Stimulated activated CD4-positive, alpha-beta T cell treated with anti-CD3 and anti-CD28 coated beads, Interleukin-4, amount 100 ng/mL, for 48 hours (primary cell): ENCODE measurements at places on chromosomes 12 and 14.

DNA sequence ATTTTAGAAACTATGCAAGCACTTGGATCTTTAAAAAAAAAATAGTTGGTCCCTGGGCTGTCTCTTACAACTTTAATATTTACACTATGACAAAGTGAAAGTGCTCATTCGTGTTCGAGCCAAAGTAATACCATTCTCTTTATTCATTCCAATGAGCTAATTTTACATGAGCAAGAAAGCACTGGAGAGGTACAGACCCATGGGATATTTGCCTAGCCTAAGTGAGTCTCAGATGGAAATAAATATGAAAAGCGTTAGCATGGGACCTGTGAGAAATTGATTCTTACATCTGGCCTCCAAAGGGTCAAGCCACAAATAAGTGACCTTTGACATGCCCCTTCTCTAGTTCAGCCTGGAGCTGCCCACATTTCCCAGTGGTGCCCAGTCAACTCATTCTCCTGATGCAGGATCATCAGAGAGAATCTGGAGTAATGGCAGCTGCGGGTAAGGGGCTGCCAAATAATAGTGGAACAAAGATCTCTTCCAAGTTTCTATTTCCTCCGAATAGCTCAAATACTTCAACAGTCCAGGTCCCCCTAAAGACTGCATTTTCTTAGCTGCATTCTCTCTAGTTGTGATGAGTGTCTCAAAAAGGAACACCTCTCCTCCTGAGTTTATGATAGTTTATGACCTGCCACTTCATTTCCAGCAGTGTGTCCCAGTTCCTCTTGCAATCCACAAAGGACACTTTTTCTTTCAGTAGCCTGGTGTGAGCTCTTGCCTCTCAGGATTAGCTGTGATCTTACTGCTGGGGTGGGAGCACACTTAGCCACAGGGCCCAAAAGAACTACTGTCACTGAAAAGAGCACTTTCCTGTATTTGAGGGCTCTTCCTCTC lies 208.2 kb downstream of the DAD1 start:
- no peak for DNase-seq

DNA sequence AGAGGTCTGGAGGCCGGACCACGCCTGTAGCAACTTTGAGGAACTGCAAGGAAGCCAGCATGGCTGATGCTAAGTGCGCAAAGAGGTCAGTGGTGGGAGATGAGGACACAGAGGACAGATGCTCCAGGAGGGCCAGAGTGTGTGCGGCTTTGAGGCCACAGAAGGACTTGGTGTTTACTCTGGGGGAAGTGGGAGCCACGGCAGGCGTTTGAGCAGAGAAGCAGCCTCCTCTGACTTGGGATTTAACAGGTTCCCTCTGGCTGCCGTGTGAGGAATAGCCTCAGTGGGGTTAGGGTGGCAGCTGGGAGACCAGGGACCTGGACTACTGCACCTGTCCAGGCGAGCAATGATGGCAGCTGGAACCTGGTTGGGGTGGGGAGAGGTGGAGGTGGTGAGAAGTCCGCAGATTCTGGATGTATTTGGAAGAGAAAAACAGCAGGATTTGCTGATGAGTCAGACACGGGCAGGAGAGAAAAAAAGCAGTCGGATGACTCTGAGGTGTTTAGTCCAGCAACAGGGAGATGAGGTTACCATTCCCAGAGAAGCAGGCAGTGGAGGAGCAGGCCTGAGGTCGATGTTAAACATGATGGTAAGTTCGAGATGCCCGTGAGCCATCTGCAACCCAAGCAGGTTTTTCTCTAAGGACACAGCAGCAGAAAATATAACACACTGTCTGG lies 143.5 kb downstream of the SCARB1 start:
- DNase-seq, result no peak

DNA sequence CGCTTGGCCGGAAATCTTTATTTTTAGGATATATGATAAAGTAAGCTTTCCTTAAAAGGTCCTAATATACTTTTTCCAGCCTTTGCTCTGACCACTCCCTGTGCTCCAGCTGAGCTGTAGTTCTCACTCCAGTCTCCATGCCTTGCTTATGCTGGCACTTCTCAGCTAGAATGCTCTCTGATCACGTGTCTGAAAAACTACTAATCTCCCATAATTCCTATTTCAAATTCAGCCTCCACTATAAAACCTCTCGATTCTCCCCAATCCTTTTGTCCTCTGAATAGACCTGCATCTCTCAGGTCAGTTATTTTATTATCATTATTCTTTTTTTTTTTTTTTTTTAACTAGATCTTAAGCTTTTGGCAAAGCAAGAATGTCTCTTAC lies 3.7 kb downstream of the BIN2 start:
- DNase-seq, result no peak

GRCh38 chr12:3332188-3332587 lies 158.8 kb upstream of the PRMT8 start:
- no peak for DNase-seq

- no peak for DNase-seq
These were observed 606 bp downstream of the EP400 start for GRCh38 chr12:131950182-131950913.

DNA sequence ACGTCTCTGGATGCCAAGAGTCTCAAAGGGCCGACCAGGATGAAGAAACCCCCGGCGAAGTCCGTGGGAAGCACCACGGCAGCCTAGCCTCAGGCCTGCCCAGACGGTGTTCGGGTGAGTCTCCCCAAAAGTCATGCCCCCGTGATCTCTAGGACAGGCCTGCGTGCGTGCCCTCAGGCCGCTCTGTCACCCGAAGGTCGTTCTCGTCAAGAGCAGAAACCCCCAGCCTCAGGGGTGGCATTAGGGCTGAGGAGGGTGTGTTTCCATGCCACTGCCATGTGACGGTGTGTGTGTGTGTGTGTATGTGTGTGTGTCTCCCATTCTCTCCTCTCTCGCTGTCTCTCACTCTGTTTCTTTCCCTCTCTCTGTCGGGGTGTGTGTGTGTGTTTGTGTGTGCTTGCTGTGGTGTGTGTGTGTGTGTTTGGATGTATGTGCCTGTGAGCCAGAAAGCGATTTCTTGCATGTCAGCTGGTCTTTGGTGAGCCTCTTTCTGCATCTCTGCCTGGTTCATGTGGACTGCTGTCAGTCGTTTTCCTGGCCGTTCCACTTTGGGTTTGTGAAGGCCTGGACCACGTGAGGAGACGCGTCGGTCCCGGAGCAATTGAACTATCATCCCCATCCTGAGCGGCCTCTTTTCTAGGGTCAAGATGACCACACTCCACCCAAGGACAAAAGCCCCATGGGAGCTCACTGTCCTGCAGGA lies 772.5 kb upstream of the ALG10B start:
- no peak for DNase-seq

DNA sequence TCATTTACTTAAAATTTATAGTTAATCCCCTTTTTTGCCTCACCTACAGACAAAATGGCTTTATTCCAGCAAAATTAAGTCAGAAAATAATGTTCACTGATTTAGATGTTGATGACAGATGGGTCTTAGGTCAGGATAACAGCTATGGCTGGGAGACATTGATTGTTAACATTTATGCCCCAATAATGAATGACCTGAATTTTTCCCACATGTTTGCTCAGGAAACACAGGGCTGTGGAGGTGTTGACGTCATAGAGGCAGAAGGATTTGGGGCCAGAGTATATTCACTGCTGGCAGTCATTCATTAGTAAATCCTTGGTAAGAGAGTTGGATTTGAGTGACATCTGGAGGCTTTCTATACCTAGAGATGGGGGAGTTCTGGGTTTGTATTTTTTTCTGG lies 121.3 kb downstream of the PDE3A start:
- DNase-seq, result no peak

DNA sequence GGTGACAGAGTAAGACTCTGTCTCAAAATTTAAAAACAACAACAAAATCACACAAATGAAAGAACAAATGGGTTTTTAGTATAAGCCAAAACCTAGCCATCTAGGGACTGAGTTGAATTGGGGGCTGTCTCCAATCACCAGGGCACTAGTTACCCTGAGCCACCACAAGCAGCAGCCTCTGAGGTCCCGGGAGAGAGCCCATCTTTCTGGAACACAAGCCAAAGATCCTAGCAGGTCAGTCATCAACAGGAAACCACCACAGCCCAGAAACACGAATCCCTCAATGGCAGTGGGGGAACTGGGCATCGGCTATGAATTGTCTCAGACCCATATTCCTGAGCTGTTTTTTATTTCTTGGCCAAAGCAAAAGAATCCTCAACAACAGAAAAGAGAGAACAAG lies 75.3 kb downstream of the KDM2B start:
- no peak for DNase-seq

DNA sequence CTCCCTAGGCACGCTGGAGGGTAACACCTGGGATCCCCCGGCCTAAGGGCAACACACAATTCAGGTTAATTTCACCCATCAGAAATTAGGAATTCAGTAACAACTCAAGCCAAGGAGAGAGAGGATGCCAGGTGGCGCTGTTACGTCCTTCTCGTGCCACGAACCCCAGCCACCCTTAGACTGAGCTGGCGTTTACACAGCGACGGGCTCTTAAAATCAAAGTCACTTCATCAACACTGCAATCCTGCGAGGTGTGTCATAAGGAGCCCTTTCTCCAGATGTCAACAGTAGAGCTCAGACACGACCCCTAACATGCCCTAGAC lies 110.6 kb upstream of the TMEM132D start:
- DNase-seq, result no peak

GRCh38 chr12:116266168-116266601 lies 11.3 kb downstream of the MED13L start:
- no peak for DNase-seq

GRCh38 chr12:108884116-108885012 lies 4.5 kb downstream of the DAO start:
- DNase-seq, result peak; percentile 73

- DNase-seq, result no peak
These were observed 20.5 kb downstream of the ZDHHC22 start for GRCh38 chr14:77120771-77121743.

DNA sequence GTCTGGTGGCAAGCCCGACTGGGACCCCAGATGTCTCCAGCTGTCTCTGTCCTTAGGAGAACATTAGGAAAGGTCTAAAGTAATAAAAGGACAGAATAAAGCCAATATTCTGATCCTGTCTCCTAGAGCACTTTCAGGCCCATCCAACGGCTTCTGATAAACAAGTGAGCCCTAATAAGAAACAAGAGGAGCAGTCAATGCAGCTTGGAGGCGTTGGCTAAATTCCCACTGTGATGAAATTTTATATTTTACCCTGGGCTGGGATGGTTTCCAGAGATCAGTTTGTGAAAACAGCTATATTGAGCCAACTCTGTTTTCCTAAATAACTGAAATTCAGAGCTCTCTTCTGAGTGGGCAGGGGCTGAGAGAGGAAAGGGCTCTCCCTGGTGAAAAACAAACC lies 55.5 kb upstream of the SRRM4 start:
- no peak for DNase-seq

DNA sequence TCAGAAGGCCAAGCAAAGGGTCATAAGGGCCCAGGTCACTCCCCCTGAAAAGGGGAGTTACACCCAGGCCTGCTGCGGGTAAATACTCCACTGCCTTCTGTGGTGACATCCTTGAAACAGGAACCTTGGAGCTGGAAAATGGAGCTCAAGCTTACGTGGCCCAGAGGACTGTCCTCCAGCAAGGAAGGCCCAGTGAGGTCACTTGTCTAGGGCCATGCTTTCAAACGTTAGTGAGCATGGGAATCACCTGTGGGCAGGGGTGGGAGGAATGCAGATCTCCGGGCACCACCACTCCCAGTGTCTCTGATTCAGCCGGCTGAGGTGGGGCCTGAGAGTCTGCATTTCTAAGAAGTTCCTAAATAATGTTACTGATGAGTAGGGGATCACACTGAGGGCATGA lies 140.5 kb upstream of the CCND2 start:
- no peak for DNase-seq

- no peak for DNase-seq
These were observed 12.0 kb upstream of the MDM1 start for GRCh38 chr12:68344126-68344525.

- DNase-seq, result no peak
These were observed 91.4 kb downstream of the PLEKHA5 start for GRCh38 chr12:19220852-19221466.

DNA sequence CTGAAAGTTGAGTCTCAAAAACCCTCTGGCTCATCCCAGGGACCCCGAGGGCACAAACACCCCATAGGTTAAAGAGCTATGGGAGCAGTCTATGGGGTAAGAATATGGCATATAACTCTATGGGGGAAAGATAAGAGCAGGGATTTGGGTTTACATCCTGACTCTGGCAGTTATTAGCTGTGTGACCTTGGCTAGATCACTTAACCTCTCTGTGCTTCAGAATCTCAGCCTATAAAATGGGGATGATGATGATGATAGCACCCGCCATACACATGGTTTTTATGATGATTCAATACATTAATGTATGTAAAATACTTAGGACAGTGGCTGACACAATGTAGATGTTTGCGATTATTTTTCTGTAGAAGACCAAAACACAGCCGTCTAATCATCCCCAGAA lies 26.2 kb downstream of the IRF2BPL start:
- DNase-seq, result no peak

- no peak for DNase-seq
These were observed 39.9 kb upstream of the STON2 start for GRCh38 chr14:81440041-81440440.

DNA sequence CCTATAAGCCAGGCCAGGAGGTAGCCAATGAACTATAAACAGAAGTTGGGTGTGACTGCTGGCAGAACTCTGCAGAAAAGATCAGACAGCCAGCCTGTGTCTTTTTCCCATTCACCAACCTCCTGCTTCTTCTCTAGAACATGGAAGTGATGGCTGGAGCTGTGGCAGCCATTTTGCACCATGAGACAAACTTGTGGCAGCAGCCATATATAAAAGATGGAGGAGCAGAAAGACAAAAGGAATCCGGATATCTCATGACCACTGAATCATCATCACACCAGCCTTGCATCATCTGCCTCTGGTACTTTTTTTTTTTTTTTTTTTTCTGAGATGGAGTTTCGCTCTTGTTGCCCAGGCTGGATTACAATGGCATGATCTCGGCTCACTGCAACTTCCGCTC lies 8.7 kb downstream of the BEGAIN start:
- DNase-seq, result no peak

DNA sequence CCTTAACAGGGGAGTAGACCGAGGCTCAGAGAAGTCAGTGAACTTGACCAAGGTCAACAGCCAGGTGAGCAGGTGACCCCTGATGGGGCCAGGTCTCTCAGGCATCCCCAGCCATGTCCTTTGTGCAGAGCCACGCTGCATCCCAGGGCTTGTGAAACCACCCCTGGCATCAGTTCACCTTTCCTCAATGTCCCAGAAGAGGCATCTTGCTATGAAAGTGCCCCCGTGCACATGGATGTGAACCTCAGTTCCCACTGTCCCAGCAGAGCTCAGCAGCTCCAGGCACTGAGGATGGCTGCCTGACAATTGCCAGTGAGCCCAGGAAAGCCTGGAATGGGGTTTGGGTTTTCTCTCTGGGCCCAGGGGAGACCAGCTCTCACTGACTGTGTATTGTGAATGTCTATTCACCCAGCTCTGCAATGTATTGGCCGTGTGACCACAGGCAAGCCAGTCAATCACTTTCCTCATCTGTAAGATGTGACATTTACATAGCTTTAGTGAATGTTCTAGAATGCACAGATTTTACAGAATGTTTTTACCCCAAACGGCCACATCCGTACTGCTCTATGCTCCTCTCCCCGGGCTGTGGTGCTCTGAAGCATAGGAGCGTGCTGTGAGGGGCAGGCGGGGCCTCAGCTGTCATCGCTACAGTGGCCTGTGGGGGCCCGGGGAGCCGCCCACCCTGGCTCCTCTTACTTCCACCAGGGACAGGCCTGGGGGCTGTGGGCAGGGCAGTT lies 4.9 kb downstream of the CACNA2D4 start:
- DNase-seq, result no peak
